Right kidney (tissue), 9 donors: ENCODE measurements at places on chromosomes 5 and 9.

DNA sequence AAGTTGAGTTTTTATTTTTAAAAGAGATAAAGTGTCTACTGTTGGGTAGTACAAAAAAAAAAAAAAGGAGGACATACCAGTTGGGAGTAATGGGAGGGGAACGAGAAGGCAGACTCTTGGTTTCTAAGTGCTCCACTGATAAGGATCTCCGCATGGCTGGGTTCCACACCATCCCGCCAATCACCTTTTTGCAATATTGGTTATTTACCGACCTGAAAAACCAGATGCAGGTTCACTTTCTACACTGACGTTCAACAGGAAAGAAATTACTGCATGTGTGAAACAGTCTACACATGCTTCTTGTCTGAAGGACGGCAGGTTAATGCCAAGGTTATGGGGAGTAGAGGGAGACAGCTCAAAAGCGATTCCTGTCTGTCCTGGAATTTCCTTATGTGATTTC lies 75.5 kb downstream of the PTPN3 start:
- DNase-seq = no peak

- DNase-seq = no peak
Measured at GRCh38 chr9:24095246-24095645, 269.2 kb upstream of the ELAVL2 start.

- no peak for DNase-seq
Measured at GRCh38 chr5:102528600-102528999, 29.8 kb upstream of the SLCO6A1 start.

DNA sequence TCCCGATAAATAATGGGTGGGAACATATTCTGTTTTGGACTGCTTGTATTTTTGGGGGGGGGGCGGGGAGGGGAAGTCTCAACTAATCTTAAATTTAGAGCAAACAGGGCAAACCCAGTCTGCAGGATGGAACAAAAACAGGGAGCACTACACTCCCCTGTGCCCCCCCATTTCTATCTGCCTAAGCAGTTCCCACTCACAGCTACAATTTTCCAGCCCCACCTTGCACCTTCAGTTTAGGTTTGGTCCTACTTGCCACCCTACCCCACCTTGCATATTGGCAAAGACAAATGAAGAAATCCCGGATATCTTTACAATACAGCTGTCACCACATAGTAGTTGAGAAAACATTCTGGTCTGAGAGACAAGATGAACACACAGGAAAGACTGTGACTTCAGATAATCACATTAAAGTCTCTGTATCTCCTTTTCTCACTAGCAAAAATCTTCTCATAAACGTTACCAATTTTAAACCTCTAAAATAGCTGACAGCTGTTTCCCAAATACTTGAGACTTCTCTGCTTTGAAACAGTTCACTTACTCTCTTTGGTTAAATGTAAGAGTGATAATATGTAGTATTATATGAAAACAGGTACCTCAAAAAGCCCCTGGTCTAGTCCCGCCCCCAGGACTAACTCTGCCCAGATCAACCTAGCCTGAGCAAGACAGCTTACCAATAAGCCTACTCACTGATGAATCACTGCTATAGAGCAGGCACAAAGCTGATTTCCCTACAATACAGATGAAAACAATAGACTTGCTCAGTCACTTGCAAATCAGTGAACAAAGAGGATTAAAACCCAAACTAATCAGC lies 5.2 kb upstream of the RAPGEF6 start:
- DNase-seq = no peak

GRCh38 chr9:83066771-83067170 lies 3.8 kb upstream of the RASEF start:
- no peak for DNase-seq

DNA sequence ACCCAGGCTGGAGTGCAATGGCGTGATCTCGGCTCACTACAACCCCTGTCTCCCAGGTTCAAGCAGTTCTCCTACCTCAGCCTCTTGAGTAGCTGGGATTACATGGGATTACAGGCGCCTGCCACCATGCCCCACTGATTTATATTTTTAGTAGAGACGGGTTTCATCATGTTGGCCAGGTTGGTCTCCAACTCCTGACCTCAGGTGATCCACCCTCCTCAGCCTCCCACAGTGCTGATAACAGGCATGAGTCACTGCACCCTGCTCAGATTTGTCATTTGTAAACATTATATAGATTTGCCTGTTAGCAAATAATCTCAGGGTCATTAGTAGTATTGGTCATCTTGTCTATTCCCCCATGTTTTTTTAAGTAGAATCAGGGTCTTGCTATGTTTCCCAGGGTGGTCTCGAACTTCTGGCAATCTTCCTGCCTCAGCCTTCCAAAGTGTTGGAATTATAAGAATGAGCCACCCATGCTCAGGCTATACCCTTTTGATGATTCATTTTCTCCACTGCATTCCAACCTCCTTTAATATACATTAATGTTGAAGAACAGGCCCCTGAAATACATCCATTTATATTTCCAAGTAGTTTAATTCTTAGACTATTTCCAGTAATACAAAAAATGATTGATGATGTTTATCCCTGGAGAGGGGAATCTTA lies 17.3 kb downstream of the CENPH start:
- DNase-seq = no peak

GRCh38 chr5:60334281-60334713 lies 365.7 kb downstream of the DEPDC1B start:
- DNase-seq = no peak

DNA sequence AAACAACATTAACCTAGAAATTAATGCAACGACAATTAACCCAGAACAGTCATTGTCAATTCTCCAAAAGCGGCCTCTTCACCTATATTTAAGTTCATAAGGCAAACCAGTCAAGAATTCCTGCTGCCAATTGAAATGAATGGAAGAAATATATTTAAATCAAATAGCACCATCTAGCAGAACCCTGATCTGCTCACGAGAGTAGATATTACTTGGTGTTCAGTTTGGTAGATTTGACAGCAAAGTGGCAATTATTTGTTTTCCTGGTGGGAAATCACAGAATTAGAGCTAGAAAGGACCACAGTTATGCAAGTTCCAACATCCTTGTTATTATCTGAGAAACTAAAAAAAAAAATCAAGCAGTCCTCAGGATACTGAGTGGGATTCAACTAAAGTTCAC lies 2.3 kb downstream of the SSBP2 start:
- no peak for DNase-seq

DNA sequence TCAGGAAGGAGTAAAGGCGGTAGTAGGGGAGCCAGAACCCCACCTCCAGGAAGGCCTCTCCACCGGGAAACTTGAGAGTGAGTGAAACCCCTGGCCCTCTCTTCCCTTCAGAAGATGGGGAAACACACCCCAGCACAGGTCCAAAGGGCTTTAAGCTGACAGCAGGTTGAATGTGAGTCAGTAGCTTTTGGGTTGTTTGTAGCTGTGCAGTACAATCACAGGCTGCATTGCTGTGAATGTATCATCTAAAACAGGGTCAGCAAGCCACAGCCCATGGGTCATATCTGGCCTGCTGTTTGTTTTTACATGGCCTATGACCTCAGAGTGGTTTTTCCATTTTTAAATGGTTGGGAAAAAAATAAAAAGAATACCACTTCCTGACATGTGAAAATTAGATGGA lies 10.0 kb downstream of the OTULINL start:
- no peak for DNase-seq

- DNase-seq = no peak
Measured at GRCh38 chr5:64921386-64921785, 152.7 kb downstream of the CWC27 start.

DNA sequence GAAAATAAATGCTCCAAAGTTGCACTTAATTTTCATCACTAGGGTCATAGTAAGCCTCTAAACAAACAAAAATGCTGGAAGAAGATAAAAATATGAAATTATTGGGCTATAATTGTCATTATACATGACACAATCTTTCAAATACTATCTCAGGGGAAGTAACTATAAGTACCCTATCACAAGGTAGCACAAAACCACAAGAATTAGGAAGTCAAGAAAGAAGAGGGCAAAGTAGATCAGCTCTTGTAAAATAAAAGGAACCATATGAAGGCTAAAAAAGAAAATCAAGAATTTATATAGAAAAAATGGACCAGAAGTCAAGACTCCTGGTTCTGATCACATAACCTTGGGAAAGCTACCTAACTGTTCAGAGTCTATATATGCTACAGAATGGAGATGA lies 48.1 kb downstream of the DIAPH1 start:
- no peak for DNase-seq

- DNase-seq = no peak
Measured at GRCh38 chr5:144142824-144143162, 27.7 kb downstream of the YIPF5 start.

- no peak for DNase-seq
Measured at GRCh38 chr5:118544887-118545449, 443.4 kb downstream of the DTWD2 start.

GRCh38 chr5:11507156-11507910 lies 396.9 kb downstream of the CTNND2 start:
- DNase-seq = no peak

- DNase-seq = no peak
Measured at GRCh38 chr5:93141969-93142368, 439.1 kb downstream of the NR2F1-AS1 start.

GRCh38 chr9:36950389-36950788 lies 83.7 kb downstream of the PAX5 start:
- no peak for DNase-seq

GRCh38 chr5:16809010-16809394 lies 127.1 kb downstream of the MYO10 start:
- DNase-seq = no peak
